ENCODE measurements at places on chromosomes 16 and 17.

- DNase-seq: no peak
Observed at GRCh38 chr17:77887110-77887463, 71.4 kb upstream of the TNRC6C start.

- DNase-seq: no peak
Observed at GRCh38 chr16:12150600-12150999, 174.1 kb downstream of the SNX29 start.

DNA sequence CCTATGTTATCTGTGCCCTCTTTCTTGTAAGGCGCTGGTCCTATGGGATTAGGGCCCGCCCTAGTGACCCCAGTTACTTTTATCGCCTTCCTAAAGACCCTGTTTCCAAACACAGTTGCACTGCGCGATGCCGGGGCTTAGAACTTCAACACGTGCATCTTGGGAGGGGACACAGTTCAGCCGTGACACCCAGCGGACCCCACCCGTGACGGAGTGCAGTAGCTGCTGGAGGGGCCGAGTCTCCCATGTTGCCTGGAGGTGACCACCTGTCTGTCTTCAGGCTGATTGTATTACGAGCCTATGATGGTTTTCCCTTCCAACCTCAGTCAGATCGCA, 9.4 kb downstream of the BAIAP2 start:
- no peak for DNase-seq

DNA sequence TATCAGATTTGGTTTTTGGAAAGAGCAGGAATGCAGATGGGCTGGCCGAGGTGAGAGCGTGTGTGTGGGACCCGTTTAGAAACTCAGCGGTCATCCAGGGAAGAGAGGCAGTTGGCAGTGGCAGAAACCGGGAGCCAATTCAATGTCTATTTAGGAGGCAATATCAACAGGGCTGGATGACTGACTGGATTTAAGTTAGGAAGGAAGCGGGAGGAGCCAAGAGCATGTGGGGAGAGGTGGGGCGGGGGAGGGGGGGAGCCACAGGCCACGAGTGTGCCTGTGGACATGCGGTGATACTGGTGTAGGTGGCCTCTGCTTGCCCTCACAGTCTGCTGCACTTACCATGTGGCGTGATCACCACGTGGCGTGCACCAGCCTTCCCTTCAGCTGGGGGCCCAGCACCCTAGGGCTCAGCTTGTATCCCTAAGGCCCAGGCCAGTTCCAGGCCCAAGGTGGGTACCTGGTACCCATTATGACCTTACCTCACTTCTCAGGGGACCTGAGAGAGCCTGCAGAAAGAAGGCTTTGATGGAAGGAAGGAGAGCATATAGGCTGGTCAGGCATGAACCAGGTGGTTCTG, 10.8 kb upstream of the TPPP3 start:
- no peak for DNase-seq

DNA sequence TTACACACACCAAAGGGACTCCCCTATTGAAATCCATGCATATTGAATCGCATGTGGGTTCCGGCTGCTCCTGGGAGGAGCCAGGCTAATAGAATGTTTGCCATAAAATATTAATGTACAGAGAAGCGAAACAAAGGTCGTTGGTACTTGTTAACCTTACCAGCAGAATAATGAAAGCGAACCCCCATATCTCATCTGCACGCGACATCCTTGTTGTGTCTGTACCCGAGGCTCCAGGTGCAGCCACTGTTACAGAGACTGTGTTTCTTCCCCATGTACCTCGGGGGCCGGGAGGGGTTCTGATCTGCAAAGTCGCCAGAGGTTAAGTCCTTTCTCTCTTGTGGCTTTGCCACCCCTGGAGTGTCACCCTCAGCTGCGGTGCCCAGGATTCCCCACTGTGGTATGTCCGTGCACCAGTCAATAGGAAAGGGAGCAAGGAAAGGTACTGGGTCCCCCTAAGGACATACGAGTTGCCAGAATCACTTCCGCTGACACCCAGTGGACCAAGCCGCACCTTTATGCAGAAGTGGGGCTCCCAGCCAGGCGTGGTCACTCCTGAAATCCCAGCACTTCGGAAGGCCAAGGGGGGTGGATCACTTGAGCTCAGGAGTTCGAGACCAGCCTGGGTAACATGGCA, 2.2 kb downstream of the GAA start:
- no peak for DNase-seq

DNA sequence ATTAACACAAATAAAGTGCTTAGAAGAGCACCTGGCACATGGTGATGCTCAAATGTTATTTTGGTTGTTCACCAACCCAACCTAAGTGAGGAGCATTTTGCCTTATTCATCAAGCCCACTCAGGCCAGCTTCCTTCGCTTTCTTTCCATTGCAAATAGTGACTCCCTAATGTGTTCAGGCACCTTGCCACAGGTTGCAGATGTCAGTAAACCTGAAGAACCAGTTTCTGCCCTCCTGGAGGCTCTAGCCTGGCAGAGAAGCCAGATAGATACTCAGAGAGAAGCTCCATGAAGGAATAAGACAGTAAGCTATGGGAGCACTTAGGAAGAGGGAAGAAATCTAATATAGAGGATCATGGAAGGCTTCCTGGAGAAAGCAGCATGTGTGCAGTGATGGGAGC, 23.9 kb downstream of the GPR139 start:
- DNase-seq: no peak

DNA sequence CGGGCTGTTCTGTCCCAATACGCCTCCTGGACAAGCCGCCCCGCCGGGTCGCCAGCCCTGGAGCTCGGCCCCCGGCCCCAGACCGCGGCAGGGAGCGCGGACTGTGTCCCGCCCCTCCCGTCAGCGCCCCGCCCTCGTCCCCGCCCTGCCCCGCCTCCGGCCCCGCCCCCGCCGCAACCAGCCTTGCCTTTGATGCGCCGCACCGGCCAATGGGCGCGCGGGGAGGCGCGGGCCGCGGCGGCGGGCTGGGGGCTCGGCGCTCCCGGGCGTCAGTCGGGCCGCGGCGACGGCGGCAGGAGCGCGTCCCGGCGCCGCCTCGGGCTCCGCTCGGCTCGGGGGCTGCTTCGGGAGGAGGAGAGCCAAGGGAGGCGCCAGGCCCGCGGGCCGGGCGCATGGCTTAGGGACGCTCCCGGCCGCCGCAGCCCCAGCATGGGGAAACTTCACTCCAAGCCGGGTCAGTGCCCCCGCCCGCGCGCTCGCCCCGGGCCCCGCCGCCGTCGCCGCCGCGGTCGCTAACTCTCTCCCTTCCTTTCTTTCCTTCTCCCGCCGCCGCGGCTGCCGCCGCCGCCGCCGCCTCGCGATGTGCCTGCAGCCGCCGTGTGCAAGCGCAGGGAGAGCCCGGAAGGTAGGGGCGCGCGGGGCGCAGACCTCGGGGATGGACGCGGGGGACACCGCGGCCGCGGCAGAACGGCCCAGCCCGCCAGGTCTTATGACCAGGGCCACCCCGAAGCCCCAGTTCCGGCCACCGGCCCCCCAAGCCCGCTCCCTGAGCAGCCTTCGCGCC, at the start of gene NKD1:
NKD1 (plus strand) TSS at position 272 of the 784 bp plus-strand sequence; CDS start at position 430, 158 bp downstream.
- DNase-seq: no peak

DNA sequence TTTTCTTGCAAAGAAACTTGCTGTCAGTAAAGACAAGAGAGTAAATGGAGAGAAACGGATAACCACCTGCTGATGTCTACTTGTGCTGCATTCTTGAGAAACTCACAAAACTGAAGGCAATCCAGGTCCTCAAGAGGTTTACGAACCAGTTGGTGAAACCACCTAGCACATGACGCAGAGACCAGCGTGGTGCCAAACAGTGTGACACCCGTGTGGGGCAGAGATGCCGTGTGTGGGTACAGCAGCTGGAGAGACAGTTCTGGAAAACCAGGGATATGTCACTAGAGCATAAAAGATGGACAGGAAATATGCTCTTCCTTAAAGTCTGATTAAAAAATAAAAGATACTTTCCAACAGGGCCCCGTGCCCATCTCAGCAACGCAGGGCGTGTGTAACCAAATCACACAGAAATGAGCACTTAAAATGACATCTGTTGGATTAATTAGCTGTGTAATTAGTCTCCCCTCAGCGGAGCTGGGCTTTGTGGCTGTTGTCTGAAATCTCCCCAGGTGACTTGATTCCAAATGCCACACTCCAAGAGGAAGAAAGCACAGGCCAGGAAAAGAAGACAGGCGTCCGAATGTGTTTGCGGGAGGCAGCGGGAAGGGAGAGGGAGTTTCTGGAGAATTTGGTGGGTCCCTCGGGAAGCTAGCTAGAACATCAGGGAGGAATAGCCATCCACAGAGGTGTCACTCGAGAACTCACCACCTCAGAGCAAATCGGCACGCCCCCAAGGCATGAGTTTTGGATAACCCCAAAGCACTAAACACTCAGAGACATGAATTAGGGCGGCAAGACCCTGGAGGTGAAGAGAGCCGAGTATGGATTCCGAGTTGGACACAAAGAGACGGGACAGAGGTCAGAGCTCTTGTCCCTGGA, 109.8 kb downstream of the ZFHX3 start:
- DNase-seq: no peak

GRCh38 chr17:2602597-2603017, 9.2 kb downstream of the PAFAH1B1 start:
- DNase-seq: no peak

DNA sequence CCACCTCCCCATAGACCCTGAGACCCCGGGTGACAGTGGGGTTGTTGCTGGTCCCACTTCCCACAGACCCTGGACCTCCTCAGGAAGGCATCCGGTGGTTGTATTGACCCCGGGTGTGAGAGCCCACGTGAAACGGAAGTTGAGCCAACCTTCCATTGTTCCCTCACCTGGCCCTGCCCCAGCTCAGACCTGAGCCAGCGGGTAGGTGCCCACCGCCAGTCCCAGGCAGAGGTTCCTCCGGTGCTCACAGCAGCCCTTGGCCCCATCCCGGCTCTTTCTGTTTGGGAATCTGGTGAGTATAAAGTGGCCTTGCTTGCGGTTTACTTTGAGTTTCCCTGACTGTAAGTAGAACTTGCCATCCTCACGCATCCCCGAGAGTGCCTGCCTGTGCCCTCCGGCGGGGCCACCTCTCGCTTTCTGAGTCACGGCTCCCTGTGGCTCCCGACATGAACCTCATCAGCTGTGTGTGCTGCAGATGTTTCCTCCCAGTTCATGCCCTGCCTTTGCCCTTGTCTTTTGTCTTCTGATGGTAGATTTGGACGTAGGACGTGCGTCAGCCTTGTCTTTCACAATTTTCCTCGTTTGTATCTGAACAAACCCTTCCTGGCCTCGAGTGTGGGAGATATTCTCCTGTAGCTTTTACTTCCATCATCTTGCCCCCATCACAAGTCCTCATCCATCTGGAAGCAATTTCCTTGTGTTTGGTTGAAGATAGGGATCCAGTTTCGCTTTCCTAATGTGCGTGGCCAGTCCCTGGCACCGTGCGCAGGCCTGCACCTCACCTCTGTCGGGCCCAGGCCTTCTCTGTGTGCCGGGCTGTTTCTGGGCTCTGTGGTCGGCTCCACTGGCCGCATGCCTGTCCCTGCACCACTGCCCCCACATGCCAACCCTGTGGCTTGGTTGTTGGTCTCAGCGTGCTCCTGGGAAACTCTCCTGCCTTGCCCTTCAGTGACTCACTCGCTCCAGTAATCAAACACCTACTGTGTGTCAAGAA, 76.0 kb downstream of the METRNL start:
- DNase-seq: no peak

DNA sequence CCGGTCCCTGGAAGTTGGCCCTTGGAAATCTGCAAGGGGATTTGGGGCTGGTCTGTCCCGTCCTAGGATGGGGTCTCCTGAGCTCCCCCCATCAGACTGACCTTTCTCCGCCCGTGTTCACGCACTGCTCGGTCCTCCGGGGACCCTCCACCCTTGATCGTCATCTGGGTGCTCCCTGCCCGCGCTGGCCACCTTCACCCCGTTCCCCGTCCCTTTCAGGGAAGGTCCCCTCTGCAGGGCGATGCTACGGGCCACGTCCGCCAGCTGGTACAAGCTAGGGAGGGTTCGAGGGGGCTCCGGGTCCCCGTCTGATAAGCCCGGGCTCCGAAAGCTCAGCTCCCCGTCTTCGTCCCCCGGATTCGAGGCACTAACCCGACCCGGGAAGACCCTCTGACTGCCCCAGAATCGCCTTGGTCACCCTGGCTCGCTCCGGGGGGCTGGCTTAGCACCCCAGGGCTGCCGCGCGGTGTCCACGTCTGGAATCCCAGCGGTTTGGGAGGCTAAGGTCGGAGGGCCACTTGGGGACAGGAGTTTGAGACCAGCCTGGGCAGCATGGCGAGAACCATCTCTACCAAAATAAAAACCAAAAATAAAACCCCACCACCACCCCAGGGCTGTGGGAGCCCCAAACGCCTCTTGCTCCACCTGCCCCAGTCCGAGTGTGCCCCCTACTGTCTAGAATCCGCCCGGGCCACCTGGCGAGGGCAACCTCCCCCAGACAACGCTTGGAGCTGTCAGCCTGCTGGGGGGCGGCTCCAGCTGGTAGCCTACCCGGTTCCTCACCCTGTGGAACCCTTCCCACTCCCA, 1.1 kb upstream of the SLC43A2 start:
- DNase-seq: no peak

GRCh38 chr16:53893731-53894435, 189.9 kb downstream of the FTO start:
- no peak for DNase-seq

GRCh38 chr17:7437950-7438614, 1.2 kb upstream of the FGF11 start:
- no peak for DNase-seq

Data from cerebellar nuclear complex (tissue), 1 donor.